Activated CD8-positive, alpha-beta T cell treated with anti-CD3 and anti-CD28 coated beads for 36 hours (primary cell): ENCODE measurements at places on chromosomes 12 and 14. TPM values are rescaled to one million over a fixed set of nuclear protein-coding genes. Genes with fewer than 3 reads are reported as not detected.
A peak's percentile ranks its signal among the peaks of the same experiment; 100 is the strongest.

- no peak for DNase-seq
These were observed 9.2 kb downstream of the MYO1A start for GRCh38 chr12:57040750-57041149.

DNA sequence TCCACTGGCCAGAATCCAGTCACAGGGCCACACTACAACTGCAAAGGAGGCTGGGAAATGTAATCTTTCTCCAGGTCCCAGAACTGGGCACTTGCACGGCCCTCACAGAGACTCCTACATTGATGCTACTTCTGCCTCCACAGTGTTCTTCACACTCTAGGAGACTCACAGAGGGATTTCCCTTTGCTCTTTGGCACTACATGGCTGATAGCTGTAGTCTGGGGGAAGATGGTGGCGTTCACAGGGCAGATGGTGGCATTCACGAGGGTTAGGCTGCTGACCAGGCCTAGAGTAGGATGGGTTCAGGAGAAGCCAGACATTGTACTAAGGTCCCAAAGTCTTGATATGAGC is 151.1 kb downstream of the NUAK1 start:
- no peak for DNase-seq

- DNase-seq: peak; percentile 28
These were observed 8.1 kb downstream of the PTGES3 start for GRCh38 chr12:56679883-56680575.

DNA sequence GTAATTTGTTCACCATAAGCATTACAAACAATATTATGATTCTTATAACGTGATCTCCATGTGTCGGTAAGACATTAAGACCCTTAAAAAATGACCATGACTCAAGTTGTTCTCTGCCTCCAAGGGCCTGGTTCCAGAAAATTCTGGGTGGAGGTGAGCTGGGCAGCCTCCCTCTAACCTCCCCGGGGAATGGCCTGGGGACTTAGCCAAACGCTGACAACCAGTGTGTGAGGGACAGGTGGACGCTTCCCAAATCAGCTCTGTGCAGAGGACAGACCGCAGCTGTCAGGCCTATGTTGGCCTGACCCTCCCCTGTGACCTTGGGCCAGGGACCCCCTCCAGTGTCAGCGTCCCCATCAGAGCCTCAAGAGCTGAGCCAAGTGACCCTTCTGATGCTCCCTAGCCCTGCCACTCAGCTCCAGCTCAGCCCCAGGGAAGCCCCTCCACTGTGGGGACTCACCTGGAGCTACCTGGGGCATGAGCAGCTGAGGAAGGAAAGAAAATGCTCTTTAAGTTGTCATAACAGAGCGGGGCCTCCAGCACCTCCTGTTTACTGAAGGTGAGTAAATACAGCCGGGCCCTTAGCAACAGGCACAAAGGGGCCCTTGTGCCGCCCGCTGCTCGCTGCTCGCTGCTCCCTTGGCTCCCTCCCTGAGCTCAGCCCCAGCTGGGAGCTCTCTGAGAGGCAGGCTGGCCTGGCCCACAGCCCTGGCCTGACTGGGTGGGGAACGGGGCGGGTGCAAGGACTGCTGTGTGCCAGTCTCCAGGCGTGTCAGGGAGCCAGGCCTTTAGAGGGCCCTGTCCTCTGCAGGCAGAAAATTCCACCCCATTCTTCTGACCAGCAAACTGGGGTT is 116.6 kb downstream of the CALM1 start:
- no peak for DNase-seq

- DNase-seq: no peak
These were observed 17.3 kb downstream of the TMED8 start for GRCh38 chr14:77359626-77360025.

- DNase-seq: no peak
These were observed 603 bp upstream of the LRR1 start for GRCh38 chr14:49598189-49598484.

- no peak for DNase-seq
These were observed 93.6 kb upstream of the TMTC2 start for GRCh38 chr12:82593143-82593542.

The SIX6 gene
- total RNA-seq: not detected

The PZP gene
- total RNA-seq: not detected

DNA sequence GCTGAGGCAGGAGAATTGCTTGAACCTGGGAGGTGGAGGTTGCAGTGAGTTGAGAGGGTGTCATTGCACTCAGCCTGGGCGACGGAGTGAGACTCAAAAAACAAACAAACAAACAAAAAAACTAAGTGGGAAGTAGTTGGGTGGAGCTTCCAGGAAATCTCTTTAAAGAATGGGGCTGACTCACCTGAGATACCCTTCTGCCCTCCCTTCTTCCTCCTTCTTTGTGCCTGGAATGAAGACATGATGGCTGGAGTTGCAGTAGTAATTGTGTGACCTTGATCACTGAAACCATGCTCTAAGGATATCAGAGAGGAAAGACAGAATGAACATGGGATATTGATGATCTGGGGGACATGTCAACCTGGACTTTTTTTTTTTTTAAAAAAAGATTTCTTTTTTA is 87.6 kb upstream of the MED13L start:
- DNase-seq: no peak

- DNase-seq: no peak
These were observed 70.4 kb downstream of the SDR9C7 start for GRCh38 chr12:56863789-56864188.

DNA sequence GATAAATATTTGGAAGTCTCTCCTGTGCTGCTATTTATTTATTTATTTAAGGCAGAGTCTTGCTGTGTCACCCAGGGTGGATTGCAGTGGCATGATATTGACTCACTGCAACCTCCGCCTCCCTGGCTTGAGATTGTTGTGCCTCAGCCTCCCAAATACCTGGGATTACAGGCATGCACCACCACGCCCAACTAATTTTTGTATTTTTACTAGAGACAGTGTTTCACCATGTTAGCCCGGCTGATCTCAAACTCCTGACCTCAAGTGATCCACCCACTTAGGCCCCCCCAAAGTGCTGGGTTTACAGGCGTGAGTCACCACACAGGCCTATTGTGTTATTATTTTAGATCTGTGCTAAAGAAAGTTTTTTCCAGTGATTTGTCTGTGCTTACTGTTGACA is 225.2 kb downstream of the CCER1 start:
- no peak for DNase-seq

DNA sequence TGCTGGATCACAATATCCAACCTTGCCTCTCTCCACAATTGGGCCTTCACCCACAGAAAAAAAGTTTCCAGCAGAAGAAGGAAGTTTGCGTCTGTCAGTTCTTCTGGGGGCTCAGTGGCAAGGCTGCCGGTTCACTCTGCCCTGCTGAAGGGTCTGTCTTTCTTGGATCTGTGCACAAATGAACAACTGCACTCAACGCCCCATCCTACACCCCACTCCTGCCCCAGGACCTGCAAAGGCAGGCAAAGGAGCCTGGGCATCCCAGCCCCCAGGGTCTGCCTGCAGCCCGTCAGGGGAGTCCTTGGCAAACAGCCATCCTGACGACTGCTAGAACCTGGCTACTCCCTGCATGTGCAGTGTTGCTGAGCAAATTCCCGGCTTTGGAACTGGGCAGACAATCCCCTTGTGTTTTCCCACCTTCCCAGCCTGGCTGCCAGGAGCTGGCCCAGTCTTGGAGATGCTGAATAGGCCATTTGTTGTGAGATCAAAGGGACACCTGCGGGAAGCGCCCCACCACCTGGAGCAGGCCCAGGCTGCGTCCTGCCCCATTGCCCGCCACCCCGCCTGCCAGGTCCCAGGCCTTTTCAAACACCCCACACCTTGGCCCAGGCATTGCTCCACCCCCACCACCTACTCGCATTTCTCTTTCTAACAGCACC is 311.9 kb downstream of the BCL11B start:
- DNase-seq: no peak

GRCh38 chr12:98409548-98409947 is 105.8 kb upstream of the TMPO start:
- DNase-seq: no peak

GRCh38 chr12:85951823-85952222 is 77.7 kb downstream of the NTS start:
- DNase-seq: no peak

DNA sequence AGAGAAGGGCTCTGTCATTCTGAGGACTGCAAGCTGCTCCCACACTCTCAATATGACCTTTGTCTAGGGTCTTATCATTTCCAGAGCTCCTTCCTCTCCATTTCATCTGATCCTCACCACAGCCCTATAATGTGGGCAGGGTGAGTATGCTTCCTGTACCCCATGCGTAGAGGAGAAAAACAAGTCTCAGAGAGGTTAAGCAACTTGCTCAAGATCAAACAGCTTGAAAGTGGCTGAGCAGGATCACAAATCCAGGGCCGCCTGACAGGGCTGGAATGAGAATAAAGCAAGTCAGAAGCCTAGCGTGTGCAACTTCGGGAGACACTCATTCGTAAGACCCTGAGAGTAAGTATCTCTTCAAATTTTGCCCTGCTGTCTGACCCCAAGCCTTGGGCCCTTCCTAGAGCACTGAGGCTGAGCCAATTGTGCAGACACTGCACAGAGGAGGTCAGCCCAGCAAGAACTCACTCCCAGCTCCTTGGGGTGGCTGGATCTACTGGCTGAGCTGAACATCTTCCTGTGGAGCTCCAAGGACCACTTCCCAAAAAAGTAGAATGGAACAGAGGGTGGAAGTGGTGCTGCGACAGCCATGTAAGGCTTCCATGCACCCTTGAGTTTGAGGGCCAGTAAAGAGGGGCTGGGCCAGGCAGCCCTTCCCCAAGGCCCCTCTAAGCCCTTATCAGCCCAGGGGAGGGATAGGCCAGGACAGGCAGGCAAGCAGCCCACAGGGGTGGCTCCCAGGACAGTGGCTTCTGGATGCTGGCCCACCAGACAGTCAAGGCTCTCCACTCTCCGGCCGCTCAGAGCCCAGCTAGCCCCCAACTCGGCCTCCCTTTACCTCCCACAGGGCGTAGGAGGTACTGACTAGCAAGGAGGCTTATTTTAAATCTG is 10.5 kb downstream of the ZFP36L1 start:
- peak; percentile 88 for DNase-seq

The BORCS5 gene
- total RNA-seq: 32.9 TPM

The DHRS4 gene
- 21.7 TPM for total RNA-seq

GRCh38 chr12:25315388-25315787 is 64.7 kb upstream of the KRAS start:
- no peak for DNase-seq

The SLC17A8 gene
- total RNA-seq: not detected

- no peak for DNase-seq
These were observed 301.6 kb downstream of the CACNA1C start for GRCh38 chr12:2354151-2354991.

- peak; percentile 40 for DNase-seq
These were observed at the start of gene ACRBP for GRCh38 chr12:6647083-6647604. Gene ACRBP, minus strand, starts transcription at chr12:6647432. Its CDS starts 66 bp downstream, at chr12:6647366.

GRCh38 chr12:8553088-8553627 is 12.5 kb upstream of the CLEC4E start:
- no peak for DNase-seq

GRCh38 chr12:102722147-102722546 is 194.9 kb downstream of the PAH start:
- no peak for DNase-seq

DNA sequence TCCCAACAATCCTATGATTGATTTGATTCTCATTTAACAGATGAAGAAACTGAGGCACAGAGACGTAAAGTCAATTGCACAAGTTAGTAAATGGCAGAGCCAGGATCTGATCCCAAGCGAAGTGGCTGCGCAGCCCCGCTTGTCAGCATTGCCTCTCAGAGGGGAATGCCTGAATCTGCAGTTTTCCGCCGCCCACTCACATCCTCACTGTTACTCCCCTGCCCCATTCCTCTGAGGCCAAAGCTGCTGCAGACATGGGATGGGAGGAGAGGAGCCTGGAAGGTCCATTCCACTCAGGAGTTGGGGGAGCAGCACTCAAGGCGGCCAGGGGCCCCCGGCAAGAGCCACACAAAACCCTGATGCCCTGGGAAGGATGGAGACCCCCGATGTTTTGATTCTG is 1.0 kb downstream of the NRIP2 start:
- no peak for DNase-seq

The RNASE12 gene
- not detected for total RNA-seq

- DNase-seq: no peak
These were observed 58.0 kb downstream of the NUAK1 start for GRCh38 chr12:106080791-106081170.

DNA sequence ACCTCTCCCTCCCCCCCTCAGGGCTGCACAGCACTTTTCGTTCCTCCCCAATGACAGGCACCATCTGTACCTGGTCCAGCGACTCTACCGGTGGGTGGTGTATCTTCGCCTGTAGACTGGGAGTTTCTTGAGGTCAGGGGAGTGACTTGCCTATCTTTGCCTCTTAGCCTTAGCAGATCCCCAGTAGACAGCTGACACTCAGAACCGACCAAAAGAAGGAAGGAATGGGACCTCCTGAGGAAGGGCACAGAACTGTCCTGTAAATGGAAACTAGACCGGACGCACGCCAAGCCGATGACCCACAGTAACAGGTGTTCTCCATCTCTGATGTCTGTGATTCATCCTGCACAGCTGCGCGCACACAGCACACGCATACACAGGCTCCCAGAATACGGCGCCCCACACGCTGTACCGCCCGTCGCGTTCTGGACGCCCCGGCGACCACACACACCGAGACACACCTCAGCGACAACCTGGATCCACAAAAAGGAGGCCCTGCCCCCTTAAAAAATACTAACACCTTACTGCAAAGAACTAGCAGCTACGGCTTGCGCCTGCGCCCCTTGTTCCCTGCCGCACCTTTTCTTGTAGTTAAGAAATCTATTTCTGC is 673 bp upstream of the TTC9 start:
- DNase-seq: peak; percentile 78

The PRH2 gene
- total RNA-seq: not detected

- DNase-seq: no peak
These were observed 239.3 kb downstream of the TRHDE start for GRCh38 chr12:72511498-72511897.

- DNase-seq: no peak
These were observed 5.4 kb upstream of the EML5 start for GRCh38 chr14:88798156-88798555.

DNA sequence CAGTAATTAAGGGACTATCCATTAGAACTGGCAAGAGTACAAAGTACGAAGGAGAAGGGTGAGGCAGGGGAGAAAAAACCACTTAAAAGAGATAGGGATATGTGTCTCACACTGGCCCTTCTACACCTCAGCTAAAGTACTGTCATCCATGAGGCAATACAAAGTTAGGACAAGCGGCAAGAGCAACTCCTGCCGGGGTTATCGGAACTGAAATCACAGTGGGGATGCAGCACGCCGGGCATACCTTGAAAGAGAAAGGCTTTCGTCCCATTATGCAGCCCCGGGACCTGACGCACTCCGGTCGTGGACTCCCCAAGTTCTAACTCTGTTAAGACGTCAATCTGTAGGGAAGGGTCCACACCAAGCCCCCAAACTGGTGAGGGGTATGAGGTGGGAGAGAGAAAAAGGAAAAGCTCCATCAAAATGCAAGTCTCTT is 1.1 kb downstream of the NELL2 start:
- DNase-seq: peak; percentile 45
